Eye (tissue), 1 donor: ENCODE measurements at places on chromosomes 5 and 9.

- no peak for DNase-seq
Observed at GRCh38 chr9:114155995-114156656, 789 bp downstream of the COL27A1 start.

GRCh38 chr5:72284559-72285423 lies 35.2 kb downstream of the MRPS27 start:
- no peak for DNase-seq

GRCh38 chr9:31023847-31024246 lies 1360.6 kb upstream of the ACO1 start:
- DNase-seq, result no peak

DNA sequence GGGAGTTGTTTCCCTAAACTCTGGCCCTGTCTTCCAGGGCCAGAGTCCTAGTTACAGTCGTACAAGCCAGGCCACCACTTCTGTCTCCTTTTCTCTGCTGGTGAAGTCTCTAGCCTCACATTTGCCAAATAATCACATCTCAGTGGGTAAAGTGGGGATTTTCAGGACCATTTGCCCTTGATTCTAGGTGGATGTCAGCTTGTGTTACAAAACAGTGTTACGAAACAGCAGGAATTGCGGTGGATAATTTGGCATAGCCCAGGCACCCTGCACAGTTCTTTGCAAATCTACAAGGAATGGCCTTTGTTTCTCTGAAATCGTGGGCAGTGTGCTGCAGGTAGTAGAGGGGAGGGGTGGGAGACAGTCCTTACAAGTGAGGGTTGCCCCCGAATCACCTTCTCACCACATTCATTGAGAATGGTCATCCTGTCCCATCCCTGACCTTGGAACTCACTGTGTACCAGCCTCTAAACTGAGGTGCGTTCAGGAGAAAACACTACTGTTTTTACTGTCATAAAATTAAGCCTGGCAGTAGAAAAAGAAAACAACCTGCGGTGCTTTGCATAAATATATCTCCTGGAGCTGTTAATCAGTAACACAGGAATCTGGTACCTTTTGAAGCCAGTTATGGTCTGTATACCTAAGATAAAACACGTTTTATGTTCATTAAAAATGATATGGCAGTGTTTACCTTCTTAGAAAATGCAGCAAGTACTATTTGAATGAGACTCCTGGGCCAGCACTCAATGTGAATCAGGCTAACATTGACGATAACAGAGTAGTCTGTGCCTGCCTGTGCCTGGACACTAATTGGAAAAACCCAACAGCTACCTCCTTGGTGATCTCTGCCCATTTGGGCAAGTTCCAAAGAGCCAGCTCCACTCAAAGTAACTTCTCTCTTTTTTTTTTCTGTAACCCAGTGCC lies 44.3 kb downstream of the CYSTM1 start:
- no peak for DNase-seq

- DNase-seq, result no peak
Observed at GRCh38 chr5:150402229-150402773, 10.4 kb downstream of the CD74 start.

DNA sequence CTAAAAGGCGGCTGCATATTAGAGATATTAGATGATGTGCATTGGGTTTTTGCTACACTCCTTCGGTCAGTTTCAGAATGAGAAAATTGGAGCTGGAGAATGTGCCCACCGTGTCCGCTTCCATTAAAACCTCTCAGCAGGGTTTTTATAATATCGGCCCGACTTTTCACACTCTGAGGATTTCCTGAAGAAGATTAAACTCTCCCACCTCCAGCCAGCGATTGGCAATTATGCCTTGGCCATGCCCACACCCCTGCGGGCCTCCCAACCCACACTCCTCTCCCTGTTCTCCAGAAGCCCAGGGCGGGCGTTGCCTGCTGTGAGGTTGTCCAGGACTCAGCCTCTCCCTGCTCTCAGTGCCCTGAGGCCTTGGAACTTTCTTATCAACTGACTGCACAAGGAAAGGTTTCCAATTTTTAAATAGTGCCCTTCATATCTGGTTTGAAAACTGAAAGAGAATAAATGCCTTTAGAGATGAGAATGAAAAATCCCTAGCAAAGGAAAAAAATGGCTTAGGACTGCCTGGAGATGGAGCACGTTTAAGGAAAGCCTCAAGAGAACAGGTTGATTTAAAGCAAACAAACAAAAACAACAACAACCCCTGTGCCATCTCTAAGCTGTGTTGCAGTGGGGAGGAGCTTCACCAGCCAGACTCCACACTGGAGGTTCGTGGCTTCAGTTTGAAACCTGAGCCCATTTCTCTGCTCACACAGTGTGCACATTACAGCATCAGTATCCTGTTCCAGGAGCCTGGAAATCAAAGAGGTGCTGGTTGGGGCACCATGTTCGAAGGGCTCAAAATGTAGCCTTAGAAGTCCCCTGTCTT lies 292.9 kb downstream of the NSG2 start:
- DNase-seq, result peak; percentile 52

- no peak for DNase-seq
Observed at GRCh38 chr9:121239071-121239470, 28.9 kb upstream of the GSN start.

GRCh38 chr5:177133853-177134696 lies 502 bp downstream of the NSD1 start:
- peak; percentile 79 for DNase-seq

- DNase-seq, result no peak
Observed at GRCh38 chr9:3576328-3576727, 50.5 kb upstream of the RFX3 start.
